RWPE2 (cell line): ENCODE measurements at places on chromosomes 4 and X.

DNA sequence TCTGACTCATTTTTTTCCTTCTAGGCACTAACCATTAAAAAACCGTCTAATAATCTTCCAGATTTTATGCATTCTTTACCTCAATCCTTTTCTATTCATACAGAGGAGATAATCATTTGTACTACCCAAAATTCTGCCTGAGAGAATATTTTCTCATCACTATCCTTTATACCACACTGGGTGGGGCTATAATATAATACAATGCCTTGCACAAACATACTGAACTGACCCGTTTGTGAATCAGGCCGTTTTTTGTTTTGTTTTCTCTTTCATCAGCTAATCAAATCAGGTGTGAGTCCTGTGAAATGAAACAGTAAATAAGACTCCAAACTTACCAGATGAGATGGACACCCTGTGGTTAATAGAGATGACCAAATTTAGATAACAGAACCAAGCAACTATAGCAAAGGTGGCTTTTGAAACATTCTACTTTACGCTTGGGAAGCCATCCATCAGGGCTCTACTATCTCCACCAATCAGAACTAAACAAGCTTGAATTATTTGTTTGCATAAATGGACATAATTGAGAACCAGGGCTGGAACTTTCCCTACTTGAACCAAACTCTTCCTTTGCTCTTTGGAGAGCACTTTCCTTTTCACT lies 573.0 kb downstream of the GABRG1 start:
- no peak for DNase-seq

GRCh38 chrX:19750028-19750782 lies 137.2 kb downstream of the SH3KBP1 start:
- no peak for DNase-seq

- no peak for DNase-seq
Measured at GRCh38 chr4:173288698-173289352, 45.3 kb downstream of the HMGB2 start.

DNA sequence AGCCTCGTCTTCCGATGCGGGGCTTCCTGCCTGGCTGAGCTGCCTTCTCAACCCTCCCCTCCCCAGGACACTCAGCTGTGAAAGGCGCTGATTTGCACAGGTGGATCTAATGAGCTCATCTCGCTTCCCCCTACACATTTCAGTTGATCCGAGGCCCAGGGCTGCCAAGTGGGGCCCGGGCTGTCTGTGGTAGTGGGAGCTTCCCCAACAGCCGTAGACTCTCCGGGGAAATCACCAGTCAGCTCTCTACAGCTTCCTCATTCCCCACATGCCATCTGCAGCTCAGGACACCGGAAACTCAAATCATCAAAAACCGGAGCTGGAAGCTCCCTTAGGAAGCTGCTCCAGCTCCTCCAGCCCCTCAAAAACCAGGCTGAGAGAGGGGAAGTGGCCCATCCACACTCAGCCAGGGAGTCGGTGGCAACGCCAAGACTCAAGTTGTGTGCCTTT lies 56.2 kb downstream of the SMIM20 start:
- no peak for DNase-seq

DNA sequence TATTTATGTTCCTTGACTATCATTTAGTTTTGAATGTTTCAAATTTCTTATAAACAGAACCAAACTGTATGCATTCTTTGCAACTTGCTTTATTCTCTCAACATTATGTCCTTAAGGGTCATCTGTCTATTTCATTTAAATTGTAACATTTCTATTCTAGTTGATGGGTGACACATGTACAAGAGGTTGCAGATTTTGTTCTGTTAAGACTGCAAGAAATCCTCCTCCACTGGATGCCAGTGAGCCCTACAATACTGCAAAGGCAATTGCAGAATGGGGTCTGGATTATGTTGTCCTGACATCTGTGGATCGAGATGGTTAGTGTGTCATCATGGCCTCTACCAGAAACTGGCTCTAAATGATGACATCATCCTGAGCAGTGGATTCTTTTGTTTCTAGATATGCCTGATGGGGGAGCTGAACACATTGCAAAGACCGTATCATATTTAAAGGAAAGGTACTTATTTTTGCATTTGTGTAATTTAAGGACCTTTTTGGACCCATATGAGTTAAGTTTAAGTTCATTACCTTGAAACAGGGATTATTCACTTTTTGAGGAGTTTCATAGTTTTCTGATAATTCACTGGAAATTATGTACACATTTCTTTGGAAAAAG lies 6.1 kb downstream of the LIAS start:
- no peak for DNase-seq

GRCh38 chr4:121690001-121690400 lies 6.8 kb downstream of the ANXA5 start:
- DNase-seq, result no peak

DNA sequence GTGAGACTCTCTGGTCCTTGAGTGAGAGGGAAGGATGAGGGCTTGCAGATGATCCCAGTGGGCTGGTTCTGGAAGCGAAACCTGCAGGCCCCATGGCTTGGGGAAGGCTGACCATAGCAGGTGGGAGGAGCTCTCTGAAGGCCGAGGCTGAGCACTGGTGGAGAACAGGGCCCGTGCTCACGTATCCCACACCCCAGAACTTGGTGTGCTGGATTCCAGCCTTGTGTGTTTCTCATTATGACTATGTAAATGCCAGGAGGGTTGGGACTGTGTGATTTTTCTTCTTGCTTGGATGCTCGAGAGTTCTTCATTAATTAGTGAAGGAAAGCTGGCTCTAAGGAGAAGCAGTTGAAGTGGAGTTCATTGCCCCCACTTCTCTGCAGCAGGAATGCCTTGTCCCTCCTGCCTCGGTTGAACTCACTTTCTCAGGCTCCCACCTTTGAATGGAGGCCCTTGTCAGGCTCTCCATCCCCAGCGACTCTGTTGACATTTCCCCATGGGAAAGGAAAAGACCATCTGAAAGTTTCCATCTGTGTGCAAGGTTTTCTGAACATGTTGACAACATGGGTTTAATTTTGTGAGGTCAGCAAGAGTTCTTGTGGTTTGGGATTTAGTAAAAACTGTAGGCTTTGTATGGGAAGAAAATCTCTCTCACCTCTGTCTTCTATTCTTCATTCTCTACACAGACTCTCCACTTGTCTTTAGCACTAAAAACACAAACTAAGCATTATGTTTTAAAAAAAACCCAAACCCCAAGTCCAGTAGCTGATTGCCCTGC lies 57.7 kb downstream of the TBL1X start:
- DNase-seq, result no peak

GRCh38 chr4:162957521-162958143 lies 209.1 kb downstream of the NAF1 start:
- no peak for DNase-seq

DNA sequence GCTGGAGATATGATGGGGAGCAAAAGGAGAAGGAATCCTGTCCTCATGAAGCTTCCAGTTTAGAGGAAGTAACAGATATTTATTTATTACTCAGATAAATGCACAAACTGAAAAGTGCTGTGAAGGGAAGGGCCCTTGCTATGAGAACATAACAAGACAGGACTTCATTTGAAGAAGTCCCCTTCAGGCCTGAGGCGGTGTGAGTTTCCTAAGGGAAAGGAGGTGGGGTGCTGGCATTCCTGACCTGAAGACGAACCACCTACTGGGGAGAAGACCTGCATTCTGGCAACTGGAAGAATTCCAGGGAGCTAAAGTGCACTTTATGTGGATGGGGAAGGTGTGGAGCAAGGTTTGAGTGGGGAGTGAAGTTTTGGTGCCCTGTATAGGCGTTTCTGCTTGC lies 15.9 kb upstream of the SPARCL1 start:
- DNase-seq, result no peak

GRCh38 chr4:80393246-80393969 lies 57.9 kb downstream of the CFAP299 start:
- DNase-seq, result no peak

DNA sequence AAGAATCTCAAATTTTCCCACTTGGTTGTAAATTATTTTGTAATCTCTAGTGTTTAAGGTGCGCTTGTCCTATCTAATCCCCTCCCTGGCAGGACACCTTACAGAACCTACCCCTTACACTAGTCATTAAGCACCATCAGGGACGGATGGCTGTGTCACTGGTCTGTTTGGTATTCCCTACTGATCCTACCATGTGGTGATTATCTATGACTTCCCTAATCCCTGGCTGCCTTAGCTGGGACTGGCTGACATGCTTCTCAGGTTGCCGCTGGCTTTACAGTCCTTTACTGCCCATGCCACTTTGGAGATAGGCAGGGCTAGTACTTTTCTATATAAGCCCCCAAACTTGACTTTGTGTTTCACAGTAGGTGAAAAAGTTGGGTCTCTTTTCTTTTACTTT lies 58.6 kb downstream of the ELOVL6 start:
- no peak for DNase-seq

- no peak for DNase-seq
Measured at GRCh38 chrX:37332987-37333658, 16.0 kb upstream of the PRRG1 start.

DNA sequence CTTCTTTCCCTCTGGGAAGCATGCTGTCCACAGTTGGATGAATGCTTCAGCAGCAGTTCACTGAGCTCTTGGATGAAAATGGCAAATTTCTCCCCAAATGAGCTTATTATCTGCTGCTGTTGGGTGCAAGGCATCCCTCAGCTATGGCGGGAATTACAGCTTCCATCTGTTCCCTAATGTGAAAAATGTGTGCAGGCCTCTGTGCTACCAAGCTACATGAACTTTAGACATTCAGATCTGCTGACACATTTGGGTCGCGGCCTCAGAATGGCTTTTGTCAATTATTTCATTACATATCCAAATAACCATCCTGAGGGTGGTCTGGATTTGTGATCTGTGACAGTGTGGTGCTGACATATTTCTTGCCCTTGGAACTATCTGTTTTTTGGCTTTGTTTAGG lies 119.5 kb upstream of the SCML1 start:
- DNase-seq, result no peak

- no peak for DNase-seq
Measured at GRCh38 chr4:75698162-75698962, 25.2 kb upstream of the G3BP2 start.

DNA sequence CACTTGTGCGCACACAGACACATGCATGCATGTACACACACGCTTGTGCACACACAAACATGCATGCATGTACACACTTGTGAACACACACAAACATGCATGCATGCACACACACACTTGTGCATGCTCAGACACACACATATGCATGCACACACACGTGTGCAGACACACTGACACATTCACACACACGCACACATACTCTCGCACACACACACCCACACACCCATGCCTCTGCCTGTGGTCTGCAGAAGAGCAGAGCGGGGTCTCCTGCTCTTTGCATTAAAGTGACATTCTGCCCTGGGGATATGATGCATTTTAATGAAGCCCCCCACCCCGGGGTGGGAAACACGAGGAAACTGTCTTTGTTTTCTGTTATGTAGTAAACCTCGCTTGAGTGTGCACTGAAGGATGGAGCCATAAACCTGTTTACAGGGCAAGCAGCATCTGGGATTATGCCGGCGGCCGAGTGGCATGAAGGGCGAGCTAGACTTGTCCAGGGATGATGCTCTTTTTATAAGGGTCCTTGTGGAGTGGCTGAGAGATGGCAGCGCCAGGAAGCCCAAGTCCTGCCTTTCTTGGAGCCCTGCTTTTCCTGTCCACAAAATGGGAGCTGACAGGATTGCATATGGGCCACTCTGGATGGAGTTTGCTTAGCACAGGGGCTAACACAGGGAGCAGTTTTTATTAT lies 17.8 kb downstream of the PSAPL1 start:
- peak; percentile 17 for DNase-seq

DNA sequence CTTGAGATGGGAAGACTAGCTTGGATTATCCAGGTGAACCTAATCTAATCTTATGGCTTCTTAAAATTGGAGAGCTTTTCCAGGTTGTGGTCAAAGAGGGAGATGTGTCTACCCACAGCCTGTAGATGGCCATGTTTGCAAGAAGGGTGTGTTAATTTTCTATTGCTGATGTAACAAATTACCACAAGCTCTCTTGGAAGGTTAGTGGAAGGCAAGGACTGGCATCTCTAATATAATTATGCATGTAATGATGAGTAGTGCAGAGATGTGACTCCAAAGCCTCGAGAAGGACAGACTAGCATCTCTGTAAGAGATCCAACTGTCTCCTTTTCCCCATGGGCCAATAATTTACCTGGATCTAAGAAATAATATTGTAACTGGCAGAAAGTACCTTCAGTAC lies 3.2 kb upstream of the ADH1B start:
- DNase-seq, result no peak

DNA sequence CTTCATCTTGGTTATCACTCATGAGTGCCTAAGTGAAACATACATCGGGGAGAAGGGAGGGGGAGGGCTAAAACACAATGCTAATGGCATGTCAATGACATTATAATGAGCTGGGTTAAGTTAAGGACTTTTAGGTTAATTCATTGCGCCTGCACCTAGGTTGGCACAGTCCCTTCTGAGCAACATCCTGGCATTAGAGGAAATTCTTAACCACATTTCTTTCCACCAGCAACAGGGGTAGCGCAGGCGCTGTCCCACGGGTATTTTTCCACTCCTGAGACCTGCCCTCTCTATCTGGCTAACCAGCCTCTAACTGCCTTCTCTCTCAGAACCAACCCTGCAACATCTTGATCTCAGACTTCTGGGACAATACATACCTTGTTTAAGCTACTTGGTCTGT lies 39.0 kb upstream of the PROM1 start:
- DNase-seq, result no peak

DNA sequence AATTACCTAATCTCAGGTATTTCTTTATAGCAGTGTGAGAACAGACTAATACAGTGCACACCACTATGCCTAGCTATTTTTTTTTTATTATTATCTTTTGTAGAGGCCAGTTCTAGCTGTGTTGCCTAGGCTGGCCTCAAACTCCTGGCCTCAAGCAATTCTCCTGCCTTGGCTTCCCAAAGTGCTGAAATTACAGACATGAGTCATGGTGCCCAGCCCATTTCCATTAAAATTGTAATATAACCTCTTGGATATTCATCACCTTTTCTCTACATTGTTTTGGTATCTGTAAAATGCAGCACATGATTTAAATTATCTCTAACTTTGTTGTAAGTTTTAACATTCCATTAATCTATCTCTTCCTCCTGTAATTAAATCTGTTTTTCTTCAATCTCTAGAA lies 2052.9 kb downstream of the ARAP2 start:
- no peak for DNase-seq

DNA sequence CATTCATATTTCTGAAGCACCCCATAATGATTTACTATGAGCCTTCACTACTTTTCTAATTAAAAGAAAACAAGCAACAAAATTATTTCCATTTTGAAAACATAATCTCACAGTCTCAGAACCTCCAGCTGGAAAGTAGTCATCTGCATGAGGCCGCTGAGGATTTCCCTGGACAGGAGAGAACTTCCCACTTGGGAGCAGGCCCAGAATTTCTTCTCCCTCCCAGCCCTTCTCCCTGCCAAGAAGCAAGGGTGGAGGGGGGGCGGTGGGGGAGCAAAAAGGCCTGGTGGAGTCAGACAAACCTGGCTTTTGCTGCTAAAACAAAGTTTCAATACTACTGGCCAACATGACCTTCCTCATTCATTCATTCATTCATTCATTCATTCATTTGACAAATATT lies 167.3 kb downstream of the PJA1 start:
- DNase-seq, result no peak

DNA sequence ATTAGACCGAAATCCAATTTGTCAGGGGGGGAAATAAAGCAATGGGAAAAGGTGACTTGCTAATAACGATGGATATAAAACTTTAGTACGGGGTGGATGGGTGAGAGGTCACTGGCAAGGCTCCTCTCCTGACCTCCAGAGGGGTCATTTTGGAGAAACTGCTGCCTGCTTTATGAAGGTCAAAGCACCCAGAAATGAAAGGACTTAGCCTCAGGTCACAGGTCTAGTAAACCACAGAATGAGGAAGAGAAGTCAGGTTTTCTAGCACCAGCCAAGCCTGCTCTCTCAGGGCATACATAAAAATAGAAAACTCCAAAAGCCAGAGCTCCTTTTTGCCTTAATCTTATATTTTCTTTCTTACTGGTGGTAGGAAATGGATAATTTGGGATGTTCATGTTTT lies 134.2 kb downstream of the SHROOM3 start:
- DNase-seq, result no peak
